ENCODE measurements at places on chromosomes 12 and 14.

DNA sequence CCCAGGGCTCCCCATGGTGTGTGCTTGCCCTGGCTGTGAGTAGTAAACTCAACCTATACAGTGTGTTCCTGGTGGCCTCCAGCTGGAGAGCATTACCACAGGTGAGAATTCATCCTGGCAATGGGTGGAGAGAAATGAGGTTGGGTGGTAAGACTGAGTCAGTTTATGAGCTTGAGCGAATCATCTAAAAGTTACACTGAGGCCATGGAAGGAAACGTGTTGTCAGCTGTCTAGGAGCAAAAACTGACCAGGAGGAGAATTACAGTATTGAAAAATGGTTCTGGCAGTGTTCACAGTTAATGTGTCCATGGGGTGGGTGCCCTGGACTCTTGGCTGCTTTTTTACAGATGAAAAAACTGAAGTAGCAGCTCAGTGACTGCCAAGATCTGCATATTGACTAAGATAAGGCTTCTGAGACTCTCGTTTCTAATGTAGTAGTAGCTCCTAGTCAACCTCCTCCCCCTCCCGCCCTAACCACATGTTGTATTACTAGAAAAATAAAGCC is 202.0 kb upstream of the AMIGO2 start:
- no peak for DNase-seq

- DNase-seq, result no peak
Observed at GRCh38 chr12:93888964-93889363, 211.8 kb downstream of the CRADD start.

- DNase-seq, result no peak
Observed at GRCh38 chr12:112029301-112029700, 16.1 kb downstream of the ERP29 start.

DNA sequence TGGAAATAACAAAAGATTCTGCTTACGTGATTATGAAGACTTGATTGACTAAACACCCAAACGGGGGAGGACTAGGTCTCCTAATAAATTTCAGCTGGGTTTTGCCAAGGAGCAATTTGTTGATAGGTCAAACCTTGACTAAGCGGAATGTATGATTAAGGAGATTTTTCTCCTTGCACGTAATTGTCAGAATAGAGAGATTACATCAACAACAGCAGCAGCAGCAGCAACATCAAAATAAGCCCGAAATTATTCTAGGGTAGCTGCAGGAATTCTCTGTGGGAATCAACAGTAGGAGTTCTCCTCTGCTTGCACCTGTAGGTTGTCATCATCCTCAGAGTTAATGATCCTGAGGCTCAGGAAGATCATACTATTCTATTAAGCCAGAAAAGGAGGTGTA is 10.2 kb downstream of the ELK3 start:
- DNase-seq, result no peak

DNA sequence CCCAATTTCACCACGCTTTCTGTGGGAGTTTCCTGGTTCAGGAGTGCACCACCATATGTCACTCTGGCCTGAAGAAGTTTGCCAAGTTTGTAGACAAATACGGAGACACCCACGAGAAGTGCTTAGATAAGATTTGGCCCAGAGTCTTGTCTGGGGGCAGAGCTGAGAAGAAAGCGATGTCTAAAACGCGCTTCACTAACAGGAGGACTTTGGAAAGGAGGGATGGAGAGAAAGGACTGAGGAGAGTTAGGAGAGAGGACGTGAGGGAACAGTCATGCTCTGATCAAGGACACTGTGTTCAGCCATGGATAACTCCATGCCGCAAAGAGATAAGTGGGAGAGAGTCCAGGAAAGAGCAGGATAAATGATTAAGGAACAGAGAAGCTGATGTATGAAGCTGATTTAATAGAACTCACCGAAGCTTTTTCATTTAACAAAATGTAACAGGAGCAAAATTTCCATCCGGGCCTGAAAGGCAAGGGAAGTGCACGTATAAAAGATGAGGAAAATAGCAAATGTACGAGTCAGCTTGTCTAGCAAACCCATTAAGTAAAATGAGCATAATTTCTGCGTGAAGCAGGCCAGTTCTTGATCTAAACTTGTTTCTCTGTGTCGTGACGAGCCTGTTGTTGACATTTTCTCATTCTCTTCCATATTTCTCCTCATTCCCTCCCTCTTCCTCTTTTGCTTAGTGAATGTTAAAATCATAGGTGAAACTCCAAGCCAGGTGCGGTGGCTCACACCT is 23.4 kb upstream of the MAP3K9 start:
- DNase-seq, result no peak

GRCh38 chr12:45292486-45293195 is 76.7 kb downstream of the ANO6 start:
- DNase-seq, result no peak

- DNase-seq, result no peak
Observed at GRCh38 chr12:9943240-9943639, 11.1 kb upstream of the CLEC2A start.

DNA sequence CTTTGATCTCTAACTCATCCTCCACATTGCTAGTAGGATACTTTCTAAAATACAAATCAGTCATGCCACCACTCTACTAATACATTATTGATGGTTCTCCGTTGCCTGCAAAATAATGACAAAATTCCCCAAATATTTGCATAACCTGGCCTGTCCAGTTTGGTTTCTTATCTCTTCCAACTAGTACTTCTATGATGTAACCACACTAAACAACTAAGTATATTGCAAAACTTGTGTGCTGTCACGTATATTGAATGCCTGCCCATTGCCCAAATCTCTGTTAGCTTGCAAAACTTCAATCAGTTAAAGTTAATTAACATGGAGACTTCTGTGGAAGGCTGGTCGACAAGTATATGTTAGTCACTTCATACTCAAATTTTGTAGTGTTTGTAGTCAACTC is 6.5 kb downstream of the OR6C74 start:
- DNase-seq, result no peak
